ENCODE measurements at places on chromosomes 12 and 14. TPM values are rescaled to one million over a fixed set of nuclear protein-coding genes. Genes with fewer than 3 reads are reported as not detected.

DNA sequence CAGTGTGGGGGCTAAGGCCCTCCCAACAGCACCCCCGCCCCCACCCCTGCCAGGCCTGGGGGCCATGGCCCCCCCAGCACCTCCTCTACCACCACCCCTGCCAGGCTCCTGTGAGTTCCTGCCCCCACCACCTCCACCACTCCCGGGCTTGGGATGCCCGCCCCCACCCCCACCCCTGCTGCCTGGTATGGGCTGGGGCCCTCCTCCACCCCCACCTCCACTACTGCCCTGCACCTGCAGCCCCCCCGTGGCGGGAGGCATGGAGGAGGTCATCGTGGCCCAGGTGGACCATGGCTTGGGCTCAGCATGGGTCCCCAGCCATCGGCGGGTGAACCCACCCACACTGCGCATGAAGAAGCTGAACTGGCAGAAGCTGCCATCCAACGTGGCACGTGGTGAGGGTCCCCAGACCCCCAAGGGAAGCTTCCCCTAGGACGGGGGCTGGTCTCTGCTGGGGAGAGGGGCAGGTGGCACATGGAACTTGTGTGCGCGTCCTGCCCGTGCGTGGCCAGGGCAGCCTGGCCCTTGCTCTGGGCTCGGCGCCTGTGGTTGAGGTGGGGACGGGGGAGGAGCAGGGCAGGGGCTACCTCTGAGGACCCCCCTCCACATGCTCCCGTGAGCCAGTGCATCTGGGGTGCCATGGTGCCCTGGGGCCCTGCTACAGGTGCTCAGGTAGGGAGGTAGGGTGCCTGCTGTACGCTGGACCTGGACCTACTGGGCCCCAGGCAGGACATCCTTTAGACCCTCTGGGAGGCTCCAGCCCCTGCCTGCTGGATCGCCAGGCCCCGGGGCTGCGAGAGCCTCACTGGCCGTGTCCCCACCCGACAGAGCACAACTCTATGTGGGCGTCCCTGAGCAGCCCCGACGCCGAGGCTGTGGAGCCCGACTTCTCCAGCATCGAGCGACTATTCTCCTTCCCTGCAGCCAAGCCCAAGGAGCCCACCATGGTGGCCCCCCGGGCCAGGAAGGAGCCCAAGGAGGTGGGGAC, 16.1 kb upstream of the ADSS1 start:
- no peak overlapping the region for H3K27ac ChIP-seq
- H3K27me3 ChIP-seq, result no peaks in the 10 kb centered on the region
- peaks cover 3% of the 10 kb centered on the region for H3K4me1 ChIP-seq
- H3K4me3 ChIP-seq, result no peak overlapping the region
- peaks cover 62% of the 10 kb centered on the region for H3K36me3 ChIP-seq

DNA sequence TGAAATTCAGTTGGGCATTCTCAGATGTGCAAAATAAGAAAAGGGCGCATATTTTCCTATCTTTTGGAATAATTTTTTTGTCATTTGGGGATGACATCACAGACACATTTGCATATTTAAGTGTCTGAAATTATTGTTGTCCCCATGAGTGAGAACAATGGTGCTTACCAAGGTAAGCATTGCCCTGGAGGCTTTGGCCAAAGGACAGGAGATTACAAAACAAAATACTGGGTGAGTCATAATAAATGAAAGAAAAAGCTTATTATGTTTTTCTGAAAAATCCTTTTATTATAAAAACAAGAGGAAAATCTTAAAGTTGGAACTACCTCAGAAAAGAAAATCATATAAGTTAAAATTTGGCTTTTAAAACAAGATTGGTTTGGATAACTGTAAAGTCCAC, 254.9 kb downstream of the BTG1 start:
- no peak for DNase-seq
- H3K27ac ChIP-seq, result no peak overlapping the region
- H3K36me3 ChIP-seq, result no peaks in the 10 kb centered on the region
- H3K27me3 ChIP-seq, result no peaks in the 10 kb centered on the region
- no peak overlapping the region for H3K4me3 ChIP-seq
- no peaks in the 10 kb centered on the region for H3K4me1 ChIP-seq

GRCh38 chr12:45586486-45586885, 143.0 kb upstream of the ARID2 start:
- H3K27ac ChIP-seq, result no peak overlapping the region
- no peak for DNase-seq
- no peaks in the 10 kb centered on the region for H3K4me1 ChIP-seq
- no peak overlapping the region for H3K4me3 ChIP-seq

The MUCL1 gene
- total RNA-seq, result not detected

GRCh38 chr14:54267172-54267571, 129.6 kb upstream of the CDKN3 start:
- no peaks in the 10 kb centered on the region for H3K27me3 ChIP-seq
- no peak for DNase-seq
- H3K4me1 ChIP-seq, result no peaks in the 10 kb centered on the region
- no peaks in the 10 kb centered on the region for H3K36me3 ChIP-seq

DNA sequence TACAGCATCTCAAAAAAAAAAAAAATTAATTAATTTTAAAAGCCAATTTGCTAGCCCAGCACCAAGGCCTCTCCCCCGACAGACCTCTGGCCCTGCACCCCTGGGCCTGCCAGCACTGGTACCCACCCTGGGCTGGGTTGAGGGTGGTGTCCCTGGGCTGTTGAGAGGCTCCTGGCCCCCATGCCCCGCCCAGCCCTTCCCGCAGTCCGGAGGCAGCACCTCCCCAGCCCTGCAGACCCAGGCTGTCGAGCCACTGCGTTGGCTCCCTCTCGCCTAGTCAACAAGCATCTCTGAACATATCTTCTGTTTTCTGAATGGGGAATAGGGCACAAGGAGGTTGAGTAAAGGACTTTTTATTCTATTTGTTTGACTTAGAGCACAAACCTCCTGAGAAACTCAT, 87.1 kb downstream of the FBXL14 start:
- H3K27me3 ChIP-seq, result no peaks in the 10 kb centered on the region
- H3K27ac ChIP-seq, result no peak overlapping the region
- peak; percentile 50 for DNase-seq
- no peak overlapping the region for H3K4me3 ChIP-seq
- no peaks in the 10 kb centered on the region for H3K36me3 ChIP-seq

GRCh38 chr12:10563002-10563401, 50.4 kb downstream of the MAGOHB start:
- peaks cover 6% of the 10 kb centered on the region for H3K4me1 ChIP-seq
- no peak for DNase-seq
- H3K27ac ChIP-seq, result no peak overlapping the region
- peaks cover under 1% of the 10 kb centered on the region for H3K27me3 ChIP-seq
- H3K36me3 ChIP-seq, result no peaks in the 10 kb centered on the region

- no peaks in the 10 kb centered on the region for H3K4me1 ChIP-seq
- DNase-seq, result no peak
- peaks cover 3% of the 10 kb centered on the region for H3K27me3 ChIP-seq
- no peak overlapping the region for H3K27ac ChIP-seq
These were observed 102.2 kb upstream of the BCL2L14 start for GRCh38 chr12:11968516-11968915.

All from osteoblast (primary cell).